ENCODE measurements at places on chromosomes 3 and 15. TPM values are rescaled to one million over a fixed set of nuclear protein-coding genes. Genes with fewer than 3 reads are reported as not detected.
A peak's percentile ranks its signal among the peaks of the same experiment; 100 is the strongest.

DNA sequence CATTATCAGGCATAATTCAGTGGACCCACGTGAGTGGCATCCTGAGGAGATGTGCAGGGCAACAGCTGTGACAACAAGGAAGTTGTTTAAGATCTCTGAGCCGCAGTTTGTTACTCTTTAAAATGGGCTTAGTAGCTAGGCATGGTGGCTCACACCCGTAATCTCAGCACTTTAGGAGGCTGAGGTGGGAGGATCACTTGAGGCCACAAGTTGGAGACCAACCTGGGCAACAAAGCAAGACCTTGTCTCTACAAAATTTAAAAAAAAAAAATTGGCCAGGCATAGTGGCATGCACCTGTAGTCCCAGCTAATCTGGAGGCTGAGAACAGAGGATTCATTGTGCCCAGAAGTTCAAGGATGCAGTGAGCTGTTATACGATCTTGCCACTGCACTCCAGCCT is 12.2 kb downstream of the SUCLG2 start:
- DNase-seq = no peak

The TMOD2 gene
- 20.9 TPM for total RNA-seq

- DNase-seq = no peak
Measured at GRCh38 chr3:21795921-21796320, 44.9 kb upstream of the ZNF385D start.

The IGF2BP2 gene
- total RNA-seq = 14.7 TPM

The SLC51A gene
- not detected for total RNA-seq

GRCh38 chr15:79623488-79623887 is 191.4 kb downstream of the MINAR1 start:
- no peak for DNase-seq

DNA sequence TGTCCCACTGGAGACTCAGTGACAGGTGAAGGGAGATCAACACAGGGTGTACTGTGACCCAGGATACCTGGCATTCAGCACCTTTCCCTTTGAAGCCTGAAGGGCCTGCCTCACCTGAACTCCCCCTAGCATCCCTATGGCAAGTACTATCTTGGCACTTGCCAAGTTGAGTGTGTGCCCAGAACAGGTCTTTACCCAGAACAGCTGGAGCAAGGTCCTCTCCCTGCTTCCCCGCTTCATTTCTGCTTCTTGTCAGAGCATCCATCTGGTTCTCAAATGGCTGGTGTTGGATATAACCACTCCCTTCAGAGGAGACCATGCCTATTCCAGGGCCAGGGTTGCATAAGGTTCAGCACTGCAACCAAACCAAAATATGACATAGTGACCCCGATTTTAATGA is 73.0 kb downstream of the FAM43A start:
- DNase-seq = no peak

- DNase-seq = no peak
Measured at GRCh38 chr3:138349926-138350665, 1.7 kb downstream of the MRAS start.

The NR2E3 gene
- 0.41 TPM for total RNA-seq

DNA sequence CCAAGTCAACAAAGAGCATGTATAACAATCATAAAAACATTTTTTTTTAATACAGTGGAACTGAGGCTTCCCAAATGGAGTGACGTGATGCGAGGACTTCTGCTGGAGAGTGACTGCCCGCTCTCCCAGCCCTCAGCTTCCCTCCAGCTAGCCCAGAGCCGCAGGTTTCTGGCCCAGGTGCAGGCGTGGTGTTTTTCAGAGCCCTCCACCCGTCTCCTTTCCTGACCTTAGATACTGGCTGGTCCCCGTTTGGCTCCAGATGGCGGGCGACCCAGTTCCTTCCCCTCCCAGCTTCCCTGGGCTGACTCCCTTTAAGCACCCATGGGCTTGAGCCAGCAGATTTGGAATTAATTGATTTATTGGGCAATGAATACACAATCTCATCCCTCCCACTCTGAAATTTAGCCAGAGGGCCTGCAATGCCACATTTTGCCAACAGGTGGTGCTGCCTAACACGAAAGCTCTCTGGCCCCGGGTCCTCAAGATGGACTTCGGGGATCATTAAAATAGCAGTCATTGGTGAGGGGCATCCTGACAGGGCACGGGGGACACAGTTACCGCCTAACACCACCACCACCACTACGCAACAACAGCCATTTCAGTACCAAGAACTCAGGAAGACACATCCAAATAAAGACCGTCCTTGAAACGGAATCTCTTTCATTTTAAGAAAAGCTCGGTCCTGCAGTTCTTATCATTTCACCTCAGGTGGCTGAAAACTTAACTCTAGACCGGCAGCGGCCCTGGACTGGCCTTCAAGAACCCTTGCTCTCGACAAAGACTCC is 47.5 kb upstream of the MUC4 start:
- peak; percentile 79 for DNase-seq

DNA sequence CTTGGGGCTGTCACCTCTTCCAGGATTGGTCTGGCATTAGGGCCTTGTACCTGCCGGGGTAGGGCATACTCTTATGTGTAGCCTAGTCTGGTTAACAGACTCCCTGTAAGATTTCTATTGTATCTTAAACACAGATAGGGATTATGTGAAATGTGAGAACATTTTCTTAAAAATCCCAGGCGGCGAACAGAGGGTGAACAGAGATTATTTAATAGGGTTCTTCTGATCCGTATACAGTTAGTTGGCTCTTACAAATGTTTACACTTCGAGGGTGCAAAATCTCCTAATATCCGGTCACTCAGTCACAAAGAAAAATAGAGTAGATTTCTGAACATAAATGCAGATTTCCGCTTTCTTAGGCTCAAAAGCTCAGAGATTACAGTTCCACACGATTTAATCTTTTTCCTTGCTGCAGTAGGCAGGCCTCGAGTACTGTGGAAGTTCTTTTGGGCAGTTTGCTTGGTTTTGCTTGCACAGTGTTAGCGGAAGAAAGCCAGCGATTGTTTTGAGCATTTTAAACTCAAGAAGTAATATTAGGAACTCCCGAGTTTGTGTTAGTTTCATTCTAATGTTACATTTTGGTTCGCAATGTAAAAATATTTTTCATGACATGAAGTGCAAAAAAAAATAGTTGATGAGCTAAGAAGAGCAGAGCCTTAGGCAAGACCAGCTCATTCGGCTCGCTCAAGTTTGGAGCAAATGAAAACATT is 993 bp downstream of the PLCL2 start:
- no peak for DNase-seq

The LRRC31 gene
- total RNA-seq = not detected

DNA sequence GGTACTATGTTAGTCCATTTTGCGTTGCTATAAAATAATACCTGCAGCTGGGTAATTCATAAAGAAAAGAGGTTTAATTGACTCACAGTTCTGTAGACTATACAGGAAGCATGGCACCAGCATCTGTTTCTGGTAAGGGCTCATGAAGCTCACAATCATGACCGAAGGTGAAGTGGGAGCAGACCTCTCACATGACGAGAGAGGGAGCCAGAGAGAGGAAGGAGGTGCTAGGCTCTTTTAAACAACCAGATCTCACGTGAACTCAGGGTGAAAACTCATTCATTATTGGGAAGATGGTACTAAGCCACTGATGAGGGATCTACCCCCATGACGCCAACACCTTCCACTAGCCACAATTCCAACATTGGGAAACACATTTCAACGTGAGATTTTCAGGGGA is 301.7 kb upstream of the MDFIC2 start:
- DNase-seq = no peak

- DNase-seq = no peak
Measured at GRCh38 chr3:64444490-64445108, 219.3 kb upstream of the PRICKLE2 start.

The COL6A5 gene
- total RNA-seq = not detected

- DNase-seq = no peak
Measured at GRCh38 chr3:114078126-114078525, 21.6 kb downstream of the QTRT2 start.

DNA sequence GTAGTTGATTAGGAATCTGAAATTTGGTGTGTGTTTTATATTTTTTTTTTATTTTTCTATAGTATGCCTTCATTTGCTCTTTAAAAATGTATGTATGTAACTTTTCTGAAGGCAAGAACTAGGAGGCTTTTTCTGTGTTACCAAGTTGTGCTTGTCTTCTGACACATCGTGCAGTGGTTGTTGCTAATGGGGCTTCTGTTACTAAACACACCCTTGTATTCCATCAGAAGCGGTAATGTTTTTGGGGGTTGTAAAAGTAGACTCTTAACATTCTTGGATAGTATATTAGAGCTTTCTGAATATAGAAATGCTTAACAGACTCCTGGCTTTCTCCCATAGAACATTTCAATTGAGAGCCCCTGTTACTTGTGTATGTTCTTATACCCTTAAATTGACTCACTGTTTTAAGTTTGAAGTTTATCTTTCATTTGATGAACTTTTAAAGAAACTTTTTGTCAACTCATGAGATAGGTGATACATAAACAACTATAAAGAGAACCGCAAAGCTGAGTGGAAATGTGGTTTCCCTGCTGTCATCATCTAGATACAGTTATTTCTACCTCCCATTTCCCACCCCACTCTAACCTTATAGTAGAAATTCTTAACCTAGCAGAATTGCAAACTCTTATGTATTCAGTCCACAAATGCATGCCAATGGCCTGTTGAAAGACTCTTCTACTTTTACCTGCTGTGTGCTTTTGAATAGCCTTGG is 2.5 kb downstream of the TIPARP start:
- no peak for DNase-seq

The FGF12 gene
- not detected for total RNA-seq

DNA sequence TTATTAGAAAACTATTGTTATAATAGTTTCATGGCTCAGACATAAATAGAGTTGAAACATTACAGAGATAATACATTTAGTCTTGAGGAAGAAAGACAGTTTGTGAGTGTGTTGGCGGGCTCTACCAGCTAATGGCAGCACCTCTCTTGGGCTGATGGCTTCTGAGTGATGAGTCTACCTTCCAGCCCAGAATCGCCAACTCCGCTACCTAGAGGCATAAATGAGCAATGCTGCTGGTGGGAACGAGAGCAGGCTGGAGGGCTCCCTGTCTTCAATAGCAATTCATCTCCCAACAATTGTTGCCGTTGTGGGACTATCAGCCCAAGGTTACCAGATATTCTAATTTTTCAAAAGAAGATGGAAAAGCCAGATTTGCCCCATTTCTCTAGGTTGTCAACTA is 388.7 kb downstream of the FOXP1 start:
- DNase-seq = no peak

GRCh38 chr3:150407051-150407807 is 869 bp upstream of the TSC22D2 start:
- DNase-seq = no peak

GRCh38 chr3:114712728-114713492 is 419.1 kb downstream of the TIGIT start:
- DNase-seq = no peak

- no peak for DNase-seq
Measured at GRCh38 chr3:16432714-16433113, 80.8 kb downstream of the RFTN1 start.

GRCh38 chr15:26662283-26662682 is 110.6 kb downstream of the GABRB3 start:
- no peak for DNase-seq

The MYNN gene
- 28.1 TPM for total RNA-seq

The TRIM59 gene
- total RNA-seq = 1.0 TPM

DNA sequence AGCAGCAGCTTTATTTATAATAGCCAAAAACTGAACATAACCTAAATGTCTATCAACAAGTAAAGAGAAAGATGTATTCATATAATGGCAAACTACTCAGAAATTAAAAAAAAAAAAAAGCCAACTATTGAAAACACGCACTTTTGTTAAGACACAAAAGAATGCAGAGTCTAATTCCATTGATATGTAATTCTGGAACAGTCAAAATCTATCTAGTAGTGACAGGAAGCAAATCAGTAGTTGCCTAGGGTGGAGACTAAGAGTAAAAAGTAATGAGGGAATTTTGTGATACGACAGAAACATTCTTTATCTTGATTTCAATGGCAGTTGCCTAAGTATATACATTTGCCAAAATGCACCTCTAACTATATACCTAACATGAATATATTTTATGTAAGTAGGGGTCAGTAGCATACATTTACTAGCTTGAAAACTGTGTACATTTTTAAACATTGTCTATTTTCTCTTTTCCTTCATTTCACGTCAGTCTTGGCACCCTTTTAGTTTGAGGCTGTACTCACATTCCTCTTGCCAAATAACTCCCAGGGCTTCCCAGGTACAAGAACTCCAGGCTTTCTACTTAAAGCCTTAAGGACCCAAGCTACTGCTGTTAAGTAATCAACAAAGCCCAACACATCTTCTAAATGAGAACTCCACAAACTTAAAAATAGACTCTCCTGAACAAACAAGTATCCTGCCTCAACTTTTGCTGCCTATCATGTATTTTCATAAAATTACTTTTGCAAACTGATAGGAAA is 54.7 kb downstream of the ADAM10 start:
- DNase-seq = no peak

DNA sequence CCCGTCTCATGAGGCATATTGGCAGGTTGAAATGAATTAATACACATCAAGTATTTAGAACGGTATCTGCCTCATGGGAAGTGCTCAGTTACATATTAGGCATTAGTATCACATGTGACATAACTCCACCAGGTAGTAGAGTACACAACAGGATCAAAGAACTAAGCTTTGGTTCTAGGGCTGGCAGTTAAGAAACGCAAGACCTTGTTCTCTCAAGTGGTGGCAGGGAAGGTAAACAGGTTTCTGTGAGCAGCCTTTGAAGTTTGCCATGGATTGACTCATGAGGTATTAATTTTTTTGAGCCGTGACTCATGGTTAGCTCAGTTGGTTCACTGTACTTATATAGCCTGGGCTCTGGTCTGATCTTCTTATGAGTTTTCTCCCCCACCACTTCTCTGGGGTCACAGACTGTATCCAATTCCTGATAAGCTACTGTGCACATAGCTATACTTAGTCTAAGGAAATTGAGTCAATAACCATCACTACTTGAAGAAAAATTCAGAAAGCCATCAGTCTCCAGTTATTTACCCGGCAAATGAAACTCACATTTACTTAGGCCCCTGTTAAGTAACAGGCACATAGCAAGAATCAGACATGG is 155.6 kb upstream of the STT3B start:
- no peak for DNase-seq

DNA sequence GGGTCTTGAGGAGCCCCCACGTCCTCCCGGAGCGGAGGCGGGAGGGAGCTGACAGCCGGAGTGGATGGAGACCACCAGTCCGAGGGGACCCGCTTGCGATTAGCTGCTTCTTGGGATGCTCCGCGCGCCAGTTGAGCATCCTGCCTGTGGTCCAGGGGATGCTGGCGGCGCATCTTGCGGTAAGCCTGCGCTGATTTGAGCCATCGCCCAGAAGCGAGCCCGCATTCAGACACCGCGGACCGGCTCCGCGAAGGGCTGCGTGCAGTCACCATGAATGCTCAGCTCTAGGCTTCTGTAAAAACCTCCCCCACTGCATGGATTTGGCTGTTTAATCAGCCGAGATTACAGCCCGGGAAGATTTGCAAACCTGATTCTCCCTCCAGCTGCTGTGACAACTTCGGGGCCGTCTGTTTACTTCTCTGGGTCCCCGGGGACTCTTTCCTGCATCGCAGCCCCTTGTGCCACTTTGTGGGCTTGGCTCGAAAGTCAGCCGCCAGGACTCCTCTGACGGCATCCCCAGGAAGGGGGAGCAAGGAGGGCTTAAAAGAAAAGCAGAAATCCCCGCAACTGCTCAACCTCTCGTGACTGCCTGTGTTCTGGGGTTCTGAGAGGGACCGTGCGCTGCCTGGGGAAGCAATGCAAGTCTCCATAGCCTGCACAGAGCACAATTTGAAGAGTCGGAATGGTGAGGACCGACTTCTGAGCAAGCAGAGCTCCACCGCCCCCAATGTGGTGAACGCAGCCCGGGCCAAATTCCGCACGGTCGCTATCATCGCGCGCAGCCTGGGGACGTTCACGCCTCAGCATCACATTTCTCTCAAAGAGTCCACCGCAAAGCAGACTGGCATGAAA is 171.1 kb downstream of the KCNAB1 start:
- DNase-seq = no peak
